NCI-H187 treated with DMSO at 0.1 percent for 48 hours (cell line): ENCODE measurements at places on chromosomes 7 and 10.
A peak's percentile ranks its signal among the peaks of the same experiment; 100 is the strongest.

DNA sequence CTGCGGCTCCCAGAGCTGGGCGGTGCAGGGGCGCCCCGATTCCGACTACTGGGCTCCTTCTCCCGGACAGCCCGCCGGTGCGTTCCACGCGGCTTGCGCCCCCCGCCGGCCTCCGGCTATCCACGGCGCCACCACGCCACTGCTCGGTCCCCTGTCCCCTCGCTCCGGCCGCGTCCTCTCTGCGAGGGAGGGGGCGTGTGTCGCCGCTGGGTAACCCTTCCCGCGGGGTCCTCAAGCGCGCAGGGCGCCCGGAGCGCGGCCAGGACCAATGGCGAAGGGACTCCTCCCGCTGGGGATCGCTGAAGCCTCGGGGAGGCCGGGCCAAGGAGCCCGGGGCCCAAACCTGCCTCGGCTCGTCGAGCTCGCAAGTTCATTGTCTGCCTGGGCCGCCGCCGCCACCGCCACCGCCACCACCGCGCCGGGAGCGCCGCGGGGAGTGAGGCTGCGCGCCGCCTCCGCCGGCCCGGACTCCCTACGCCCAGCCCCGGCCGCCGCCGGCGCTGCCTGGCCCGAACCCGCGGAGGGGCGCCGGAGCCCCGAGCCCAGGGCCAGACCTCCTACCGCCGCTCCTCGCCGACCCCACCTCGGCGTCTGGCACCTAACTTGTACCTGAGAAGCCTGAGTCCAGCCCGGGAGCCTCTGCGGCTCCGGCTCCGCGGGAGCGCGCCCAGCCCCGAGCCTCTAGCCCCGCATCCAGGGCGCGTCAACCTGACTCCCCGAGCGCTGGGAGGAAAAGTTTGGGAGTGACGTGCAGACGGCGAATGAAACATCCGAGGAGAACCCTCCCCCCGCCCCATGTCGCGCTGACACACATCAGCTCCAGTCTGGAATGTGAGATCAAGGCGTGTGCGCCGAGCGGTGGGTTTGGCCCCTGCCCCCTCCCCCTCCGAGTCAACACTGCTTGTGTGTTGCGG, at the start of gene CHST15:
Gene CHST15 (minus strand): TSS at position 739 of the 914 bp plus-strand sequence. CDS start 47,386 bp downstream, outside the sequence.
- no peak for DNase-seq

DNA sequence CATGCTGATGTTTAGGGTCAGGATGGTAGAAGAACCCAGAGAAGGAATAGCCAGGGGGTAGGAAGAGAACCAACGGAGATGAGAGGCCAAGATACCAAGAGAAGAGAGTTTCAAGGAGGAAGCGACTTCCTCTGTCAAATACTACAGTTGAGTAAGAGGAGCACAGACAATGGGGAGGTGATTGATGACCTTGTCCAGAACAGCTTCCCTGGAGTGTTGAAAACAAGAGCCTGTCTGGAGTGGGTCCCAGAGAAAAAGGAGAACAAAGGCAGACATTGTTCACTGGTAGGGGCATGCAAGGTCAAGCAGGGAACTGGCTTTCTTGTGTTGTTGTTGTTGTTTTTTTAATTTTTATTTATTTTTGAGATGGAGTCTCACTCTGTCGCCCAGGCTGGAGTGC, 9.6 kb upstream of the TRIM56 start:
- no peak for DNase-seq

DNA sequence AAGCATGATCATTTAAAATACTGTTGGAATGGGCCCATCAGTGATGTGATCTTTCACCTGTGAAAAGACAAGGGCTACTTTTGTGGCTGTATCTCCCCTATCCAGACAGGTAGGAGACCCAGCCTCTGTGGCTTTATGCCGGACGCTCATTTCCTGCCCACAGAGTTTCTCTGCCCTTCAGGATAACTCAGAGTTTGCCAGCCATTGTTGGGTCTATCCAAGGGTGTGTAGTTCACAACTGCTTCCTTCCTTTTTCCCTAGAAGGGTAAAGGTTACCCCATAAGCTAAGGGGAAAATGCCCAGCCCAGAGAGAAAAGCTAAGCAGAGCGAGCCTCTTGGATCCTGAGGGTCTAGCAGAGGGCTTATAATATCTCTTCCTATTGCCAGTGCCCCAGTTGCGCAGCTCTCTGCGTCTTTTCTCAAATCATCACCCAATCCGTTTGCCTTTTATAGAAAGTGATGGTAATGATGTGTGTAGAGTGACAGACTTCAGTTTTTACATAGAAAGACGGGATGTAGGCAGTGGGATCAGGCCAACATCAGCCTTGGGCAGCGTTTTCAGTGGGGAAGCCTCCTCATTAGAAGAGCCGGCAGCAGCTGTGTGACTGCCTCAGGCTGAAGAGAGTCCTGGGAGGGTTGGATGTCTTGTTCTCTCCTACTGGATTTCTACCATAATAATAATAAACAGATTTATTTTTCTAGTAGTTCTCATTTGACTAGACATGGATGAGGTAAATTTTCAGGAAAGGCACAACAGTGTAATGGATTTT, 80.5 kb downstream of the MET start:
- DNase-seq, result no peak

DNA sequence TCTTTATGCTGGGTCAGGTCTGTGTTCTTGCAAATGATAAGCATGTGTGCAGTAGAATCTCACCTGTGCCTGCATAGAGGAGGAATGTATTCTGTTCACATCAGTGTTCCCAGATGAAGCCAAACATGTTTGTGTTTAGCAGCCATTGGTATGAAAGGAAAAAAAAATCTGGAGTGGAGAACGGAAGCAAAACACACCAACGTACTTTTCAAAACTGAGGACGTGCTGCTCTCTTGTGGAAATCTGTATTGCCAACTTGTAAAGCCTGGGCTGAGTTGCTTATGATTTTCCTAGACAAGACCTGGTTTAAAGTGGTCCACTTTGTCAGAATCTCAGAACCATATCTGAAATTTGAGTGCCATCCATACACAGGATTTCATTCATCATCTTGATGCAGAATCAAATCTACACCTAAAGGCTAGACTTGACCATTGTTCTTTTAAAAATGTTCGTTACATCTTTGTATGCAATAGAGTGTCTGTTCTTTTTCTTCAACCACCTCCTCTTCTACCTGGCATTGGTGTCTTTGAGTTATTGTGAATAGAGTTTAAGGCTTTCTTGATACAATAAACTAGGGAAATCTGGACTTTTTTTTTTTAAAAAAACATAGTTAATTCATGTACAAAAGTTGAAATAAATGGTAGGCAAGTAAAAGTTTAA, 367.7 kb downstream of the PHF14 start:
- DNase-seq, result no peak

DNA sequence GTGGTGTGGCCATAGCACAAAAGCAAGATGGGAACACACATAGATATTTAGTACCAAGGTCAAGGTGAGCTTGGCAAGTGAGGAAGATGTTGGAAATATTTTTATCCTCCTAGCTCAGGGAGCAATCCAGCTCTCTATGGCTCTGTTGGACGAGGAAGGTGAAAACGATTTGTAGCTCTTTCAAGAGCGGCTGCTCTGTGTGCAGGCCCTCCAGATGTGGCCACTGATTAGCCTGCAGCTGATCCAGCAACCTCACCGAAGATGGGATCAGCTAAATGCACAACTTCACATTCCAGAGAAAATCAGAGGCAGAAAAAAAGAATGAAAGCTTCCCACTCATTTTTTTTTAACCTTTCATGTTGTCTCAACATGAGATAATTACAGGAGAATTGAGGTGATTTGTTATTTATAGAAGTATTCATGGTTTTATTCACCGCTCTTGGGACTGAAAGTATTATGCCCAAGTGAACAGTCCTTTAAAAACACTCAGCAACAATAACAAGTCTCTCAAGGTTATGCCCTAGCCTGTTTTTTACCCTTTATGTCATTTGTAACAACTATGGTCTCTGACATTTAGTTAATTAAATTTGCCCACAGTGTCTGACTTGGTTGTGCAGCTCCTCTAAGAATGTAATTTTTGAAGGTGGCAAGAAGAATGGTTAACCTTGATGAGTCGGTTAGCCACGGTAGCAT, 213.6 kb upstream of the ADARB2 start:
- DNase-seq, result no peak

- no peak for DNase-seq
These were observed 70.0 kb upstream of the FAM13C start for GRCh38 chr10:59432207-59432900.

- DNase-seq, result peak; percentile 98
These were observed 302.0 kb downstream of the TFEC start for GRCh38 chr7:115728518-115728917.

DNA sequence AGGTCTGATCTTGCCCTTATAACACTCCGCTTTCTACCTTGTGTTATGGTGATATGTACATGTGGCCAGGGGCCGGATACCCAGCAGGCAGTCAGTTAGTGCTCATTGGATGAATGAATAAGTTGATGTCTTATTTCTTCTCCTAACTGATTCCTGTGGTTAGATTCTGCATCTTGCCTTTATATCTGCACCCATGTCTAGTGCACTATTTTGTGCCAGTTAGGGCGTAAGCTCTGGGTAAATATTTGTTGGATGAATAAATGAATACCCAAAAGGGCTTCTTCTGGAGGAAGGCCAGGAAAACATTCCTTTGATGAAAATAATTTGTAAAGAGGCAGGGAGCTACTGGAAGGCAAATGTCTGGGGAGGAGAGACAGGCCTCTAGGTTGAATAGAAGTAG, 148.2 kb downstream of the CHN2 start:
- no peak for DNase-seq

- DNase-seq, result no peak
These were observed 804.2 kb downstream of the ANKRD7 start for GRCh38 chr7:119028736-119029135.
